ENCODE measurements at places on chromosomes 3 and 15.

GRCh38 chr15:91411586-91411985 is 311.5 kb downstream of the SV2B start:
- DNase-seq: no peak

GRCh38 chr3:11457135-11457534 is 184.9 kb downstream of the ATG7 start:
- no peak for DNase-seq

- no peak for DNase-seq
Measured at GRCh38 chr15:64092864-64093626, 593 bp downstream of the CIAO2A start.

- DNase-seq: no peak
Measured at GRCh38 chr3:65181391-65181871, 493.6 kb upstream of the ADAMTS9 start.

DNA sequence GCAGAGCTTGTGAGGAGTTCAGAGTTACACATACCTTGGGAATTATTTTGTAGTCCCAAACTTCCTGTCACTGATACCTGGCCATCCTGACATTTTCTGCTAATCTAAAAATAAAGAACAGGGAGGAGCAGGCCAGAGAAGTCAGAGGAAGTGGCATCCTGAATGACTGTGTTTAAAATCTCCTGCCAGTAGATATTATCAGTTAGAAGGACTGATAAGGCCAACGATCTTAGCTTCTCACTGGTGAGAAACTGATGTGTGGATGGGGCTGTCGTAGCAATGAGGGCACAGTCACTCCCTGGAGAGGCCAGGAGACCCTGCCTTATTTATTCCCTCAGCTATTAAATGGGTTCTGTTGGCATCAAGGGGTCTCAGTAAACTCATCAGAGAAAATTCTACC is 115.1 kb downstream of the DGKG start:
- no peak for DNase-seq

DNA sequence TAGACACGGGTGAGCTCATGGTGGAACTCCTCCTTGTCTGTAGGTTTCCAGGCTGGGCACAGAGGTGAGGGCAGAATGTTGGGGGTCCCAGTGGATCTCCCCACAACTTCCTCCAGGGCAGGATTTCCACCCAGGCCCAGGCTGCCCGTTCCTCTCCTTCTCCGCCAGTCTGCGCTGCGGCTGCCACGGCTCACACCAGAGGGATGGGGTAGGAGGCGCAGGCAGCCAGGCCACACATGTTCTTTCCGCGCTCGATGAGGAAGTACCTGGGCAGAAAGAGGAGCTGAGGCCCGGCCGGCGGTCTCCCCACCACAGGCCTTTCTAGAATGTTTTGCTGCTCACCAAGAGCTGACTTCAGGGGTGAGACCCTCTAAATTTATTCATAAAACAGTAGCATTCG is 22.9 kb downstream of the CTSH start:
- DNase-seq: no peak
